Left renal cortex interstitium (tissue), 4 donors: ENCODE measurements at places on chromosomes 5 and 9. TPM values are rescaled to one million over a fixed set of nuclear protein-coding genes. Genes with fewer than 3 reads are reported as not detected.

GRCh38 chr5:144048259-144048856 is 122.1 kb downstream of the YIPF5 start:
- no peak for DNase-seq

GRCh38 chr9:136024696-136025316 is 63.6 kb upstream of the UBAC1 start:
- no peak for DNase-seq

DNA sequence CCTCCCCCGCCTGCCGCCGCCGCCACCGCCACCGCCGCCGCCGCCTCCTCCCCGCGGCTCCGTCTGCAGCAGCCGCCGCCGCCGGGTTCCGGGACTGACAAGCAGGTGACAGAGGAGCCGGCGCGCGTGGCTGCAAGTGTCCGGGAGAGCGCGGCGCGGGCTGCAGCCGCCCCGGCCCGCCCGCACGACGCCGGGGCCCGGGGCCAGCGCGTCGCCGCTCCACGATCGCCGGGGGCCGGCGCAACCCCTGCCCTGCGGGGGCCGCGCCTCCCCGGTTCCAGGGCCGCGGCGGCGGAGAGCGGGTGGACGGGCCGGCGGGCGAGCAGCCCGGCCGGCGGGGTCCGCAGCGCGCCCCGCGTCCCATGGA is 343 bp downstream of the LMX1B start:
- DNase-seq = no peak

DNA sequence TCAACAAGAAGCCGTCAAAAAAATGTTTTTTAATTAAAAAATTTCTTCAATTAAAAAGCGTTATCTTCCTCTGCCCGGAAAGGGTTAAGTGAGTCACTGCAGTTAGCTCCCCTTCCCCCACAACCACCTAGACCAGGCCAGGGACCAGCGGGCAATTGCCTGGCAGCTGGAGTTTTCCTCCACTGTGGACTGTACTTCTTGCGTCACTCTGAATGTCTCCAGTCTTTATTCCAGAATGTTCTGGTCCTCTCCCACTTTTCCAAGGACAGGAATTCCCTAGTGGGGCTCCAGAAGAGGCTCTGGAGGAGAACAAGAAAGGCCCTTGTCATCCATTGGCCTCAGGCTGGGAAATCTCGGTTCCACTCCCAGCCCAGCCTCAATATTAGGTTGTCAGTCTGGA is 114.0 kb downstream of the C9orf50 start:
- no peak for DNase-seq

GRCh38 chr9:136533775-136534157 is 12.1 kb downstream of the NOTCH1 start:
- DNase-seq = no peak

DNA sequence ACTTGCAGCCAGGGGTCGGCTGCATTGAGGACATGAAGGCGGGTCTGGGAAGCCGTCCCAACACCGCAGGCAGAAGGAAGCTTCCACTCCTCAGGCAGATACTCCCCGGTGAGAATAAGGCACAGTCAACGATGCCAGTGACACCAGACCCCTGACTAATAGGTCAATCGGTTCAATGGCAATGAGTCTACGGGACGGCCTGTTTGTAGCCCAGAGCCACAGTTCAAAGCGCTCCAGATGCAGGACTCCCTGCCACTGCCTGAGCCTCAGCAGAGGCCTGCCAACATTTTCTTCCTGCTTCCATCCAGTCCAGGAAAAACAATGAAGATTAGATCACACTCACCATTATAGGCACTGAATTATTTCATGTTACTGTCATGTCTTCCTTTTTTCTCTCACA is 84.5 kb upstream of the SIMC1 start:
- DNase-seq = no peak

GRCh38 chr5:95655575-95655974 is 9.0 kb downstream of the RFESD start:
- no peak for DNase-seq

- no peak for DNase-seq
Measured at GRCh38 chr9:133576031-133576874, 32.9 kb downstream of the FAM163B start.

Gene DAB2IP
- 40.0 TPM for polyA plus RNA-seq
